ENCODE measurements at places on chromosomes 2 and 18. TPM values are rescaled to one million over a fixed set of nuclear protein-coding genes. Genes with fewer than 3 reads are reported as not detected.

The CNDP1 gene
- not detected for total RNA-seq

The PRSS56 gene
- not detected for total RNA-seq

- DNase-seq = peak; percentile 82
These were observed 517.0 kb downstream of the SLC4A3 start for GRCh38 chr2:220144411-220144810.

The BBS5 gene
- 1.3 TPM for total RNA-seq

Measured in M059J (cell line).